GM12891 (cell line): ENCODE measurements at places on chromosomes 12 and 14.

GRCh38 chr14:93780813-93781400 lies 7.4 kb downstream of the PRIMA1 start:
- no peak for DNase-seq

DNA sequence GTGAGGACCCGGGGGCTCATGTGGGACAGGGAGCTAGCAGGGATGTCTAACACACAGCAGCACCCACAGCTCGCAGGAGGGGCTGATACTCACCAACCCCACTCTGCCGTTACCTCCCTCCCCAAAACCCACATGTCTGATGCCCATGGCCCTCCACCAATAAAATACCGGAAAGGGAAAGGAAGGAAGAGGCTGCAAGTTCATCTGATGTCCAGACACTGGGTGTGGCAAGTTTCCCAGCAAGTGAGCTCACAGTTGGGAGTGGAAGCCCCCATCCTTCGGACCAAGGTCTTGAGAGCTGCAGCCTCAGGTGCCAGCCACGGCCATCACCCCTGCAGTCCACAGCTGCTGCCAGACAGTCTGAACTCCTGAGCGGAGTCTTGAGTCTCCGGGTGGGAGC lies 39.3 kb upstream of the DIO3 start:
- DNase-seq: no peak

DNA sequence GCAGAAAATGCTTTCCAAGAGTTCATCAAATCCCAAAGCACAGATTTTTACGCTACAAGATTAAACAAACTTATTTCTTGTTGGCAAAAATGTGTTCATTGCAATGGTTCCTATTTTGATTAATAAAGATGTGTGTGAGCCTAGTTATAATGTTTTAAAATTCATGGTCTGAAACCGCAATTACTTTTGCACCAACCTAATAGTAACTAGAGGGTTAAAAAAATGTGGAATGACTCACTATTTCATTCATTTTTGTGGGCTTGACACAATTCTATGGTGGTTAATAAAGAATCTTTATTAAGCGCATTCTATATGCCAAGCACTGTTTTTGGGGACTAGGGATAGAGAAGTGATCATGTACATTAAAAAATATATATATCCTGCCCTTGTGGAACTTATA lies 38.6 kb upstream of the METAP2 start:
- no peak for DNase-seq

GRCh38 chr14:100110816-100111215 lies 45.6 kb downstream of the EVL start:
- DNase-seq: no peak

GRCh38 chr12:49515266-49515665 lies 23.6 kb upstream of the KCNH3 start:
- no peak for DNase-seq

GRCh38 chr14:45135156-45135555 lies 574 bp upstream of the FANCM start:
- DNase-seq: no peak

DNA sequence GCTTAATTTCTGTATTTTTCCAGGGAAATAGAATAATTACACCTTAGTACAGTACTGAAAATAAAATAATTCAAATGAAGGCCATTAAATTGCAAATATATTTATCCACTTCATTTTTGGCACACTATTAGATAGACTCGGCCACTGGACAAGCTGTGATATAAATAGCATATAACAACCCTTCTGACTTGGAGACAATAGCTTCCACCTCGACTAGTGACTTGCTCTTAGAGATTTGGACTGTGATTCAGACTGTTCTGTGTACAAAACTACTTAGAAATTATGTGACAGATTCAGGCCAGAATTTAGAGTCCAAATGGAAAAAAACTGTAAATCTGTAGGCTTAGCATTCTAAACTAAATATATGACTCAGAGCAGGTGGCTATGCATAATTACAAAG lies 949.9 kb downstream of the LRFN5 start:
- no peak for DNase-seq

DNA sequence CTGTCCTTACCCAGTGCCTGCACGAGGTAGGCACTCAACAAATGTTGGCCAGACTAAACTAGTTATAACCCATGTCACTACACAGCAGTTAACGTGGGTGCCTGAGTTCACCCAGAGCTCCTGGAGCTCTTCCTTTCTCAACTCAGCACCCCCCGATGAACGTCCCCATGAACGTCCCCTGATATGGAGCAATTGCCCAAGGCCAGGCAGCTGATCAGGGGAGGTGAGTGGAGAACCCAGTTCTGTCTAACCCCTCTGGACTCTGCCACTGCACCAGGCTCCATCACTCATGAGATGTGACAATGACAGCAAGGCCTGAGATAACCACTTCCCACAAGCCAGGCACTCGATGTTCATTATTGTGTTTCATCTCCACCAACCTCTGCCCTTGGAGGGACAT lies 199.0 kb downstream of the BCL11B start:
- DNase-seq: no peak

DNA sequence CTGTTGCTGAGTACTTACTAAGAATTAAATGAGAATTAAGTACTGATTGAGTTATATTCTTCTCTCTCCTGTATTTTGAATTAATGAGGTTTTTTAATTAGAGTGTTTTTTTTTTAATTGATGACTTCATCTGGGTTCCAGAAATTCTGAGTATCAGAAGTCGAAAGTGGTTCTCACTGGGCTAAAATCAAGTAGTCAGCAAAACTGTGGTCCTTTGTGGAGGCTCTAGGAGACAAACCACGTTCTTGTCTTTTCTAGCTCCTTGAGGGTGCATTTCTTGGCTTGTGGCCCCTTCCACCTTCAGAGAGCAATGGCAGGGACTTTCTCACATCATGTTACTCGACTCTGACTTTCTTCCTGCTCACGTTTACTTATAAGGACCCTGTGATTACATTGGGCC lies 8.1 kb upstream of the DYRK4 start:
- no peak for DNase-seq

DNA sequence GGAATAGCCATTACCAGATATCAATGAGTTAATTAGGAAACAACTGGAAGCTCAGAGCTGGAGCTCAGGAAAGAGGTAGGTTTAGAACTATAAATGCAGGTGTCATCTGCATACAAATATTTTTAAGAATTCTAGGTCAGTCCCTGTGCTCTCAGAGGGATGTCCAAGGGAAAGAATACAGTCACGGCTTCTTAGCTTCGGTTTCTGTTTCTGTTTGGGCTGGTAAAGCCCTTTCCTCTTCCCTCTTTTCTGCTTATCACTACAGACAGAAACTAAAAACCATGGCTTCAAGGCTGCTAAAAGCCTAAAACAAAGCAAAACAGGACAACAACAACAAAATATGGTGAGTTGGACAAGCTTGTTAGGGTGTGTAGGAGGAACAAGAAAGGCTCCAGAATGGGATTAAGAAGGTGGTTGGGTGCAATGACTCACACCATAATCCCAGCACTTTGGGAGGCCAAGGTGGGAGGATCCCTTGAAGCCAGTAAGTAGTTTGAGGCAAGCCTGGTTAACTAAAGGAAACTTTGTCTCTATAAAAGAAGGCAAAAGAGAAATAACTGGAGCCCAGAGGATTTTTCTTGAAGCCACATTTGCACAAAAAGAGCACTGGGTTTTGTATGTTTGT lies 113.0 kb downstream of the SEC23A start:
- no peak for DNase-seq

DNA sequence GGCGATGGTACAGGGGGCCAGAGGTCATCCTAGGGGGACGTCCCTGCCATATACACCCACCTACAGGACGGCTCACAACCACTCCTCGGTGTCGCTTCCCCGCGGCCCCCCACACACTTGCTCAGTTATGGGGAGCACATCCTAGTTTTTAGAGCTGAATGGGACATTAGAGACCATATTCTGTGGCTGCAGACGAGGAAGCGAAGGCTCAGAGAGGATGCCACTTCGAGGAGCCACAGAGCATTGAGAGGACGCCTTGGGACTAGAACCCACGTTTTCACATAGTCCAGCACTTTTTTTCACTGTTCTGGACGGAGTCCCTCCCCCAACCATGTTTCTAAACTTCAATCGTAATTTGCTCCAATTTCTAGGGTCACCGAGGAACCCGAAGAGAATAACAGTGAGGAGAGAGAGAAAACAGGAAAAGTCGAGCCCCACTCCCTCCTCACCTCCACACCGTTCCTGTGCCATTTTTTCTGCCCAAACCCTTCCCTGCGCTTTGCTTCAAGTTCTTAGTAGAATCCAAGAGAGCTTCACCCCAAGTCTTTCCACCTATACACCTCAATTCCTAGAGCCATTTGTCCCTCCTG lies 641 bp upstream of the ASCL1 start:
- DNase-seq: no peak

DNA sequence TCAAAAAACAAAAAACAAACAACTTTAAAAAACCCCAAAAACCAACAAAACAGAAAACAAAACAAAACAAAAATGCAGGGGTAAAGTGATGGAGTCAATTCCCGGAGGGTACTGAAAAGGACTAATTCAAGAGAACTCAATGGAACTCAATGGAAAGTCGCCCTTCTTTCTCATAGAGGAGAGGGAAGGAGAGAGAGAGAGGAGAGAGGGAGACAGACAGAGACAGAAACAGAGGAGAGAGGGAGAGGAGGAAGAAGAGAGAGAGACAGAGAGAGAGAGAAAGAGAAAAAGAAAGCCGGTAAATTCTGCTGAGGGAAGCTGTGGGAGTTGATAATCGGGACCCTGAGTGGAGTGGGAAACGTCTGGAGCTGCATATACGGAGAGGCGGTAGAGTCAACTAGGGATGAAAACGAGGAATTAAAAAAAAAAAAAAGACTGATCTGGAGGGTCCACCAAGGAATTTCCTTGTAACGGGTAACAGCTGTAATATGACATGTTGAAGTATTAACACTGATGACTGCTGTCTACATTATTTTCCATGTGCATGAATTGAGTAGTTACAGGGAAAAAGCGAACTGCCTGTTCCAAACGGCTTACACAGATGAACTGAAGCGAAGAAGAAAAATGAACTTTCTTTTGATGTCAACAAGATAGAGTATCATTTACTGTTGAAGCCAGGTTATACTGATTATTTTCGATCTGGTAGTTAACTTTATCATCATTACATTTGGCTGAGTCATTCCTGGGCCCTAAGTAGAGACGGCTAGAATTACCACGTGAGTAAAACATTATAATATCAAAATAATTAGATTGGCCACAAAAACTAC lies 934 bp upstream of the ZC2HC1C start:
- no peak for DNase-seq
